Inflammatory macrophage treated with lipopolysaccharide for 1 hour (primary cell): ENCODE measurements at places on chromosomes 2 and 18.

- DNase-seq, result no peak
These were observed 195.0 kb downstream of the CYP26B1 start for GRCh38 chr2:71952572-71953188.

DNA sequence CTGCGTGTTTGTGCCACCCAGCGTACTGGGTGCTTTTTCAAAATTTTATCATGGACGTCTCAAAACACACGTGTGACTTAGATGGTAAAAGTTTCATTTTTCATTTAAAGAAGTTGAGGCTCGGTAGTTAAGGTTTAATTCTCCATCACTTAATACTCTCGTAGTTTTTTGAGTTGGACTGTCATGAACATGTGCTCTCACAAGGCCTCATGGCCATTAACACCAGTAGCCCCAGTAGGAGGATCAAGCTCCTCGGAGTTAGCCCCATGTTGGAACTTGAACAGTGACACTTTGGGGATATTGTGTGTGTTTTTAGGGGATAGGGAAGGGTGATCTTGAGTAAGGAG, 15.3 kb downstream of the NMUR1 start:
- no peak for DNase-seq

DNA sequence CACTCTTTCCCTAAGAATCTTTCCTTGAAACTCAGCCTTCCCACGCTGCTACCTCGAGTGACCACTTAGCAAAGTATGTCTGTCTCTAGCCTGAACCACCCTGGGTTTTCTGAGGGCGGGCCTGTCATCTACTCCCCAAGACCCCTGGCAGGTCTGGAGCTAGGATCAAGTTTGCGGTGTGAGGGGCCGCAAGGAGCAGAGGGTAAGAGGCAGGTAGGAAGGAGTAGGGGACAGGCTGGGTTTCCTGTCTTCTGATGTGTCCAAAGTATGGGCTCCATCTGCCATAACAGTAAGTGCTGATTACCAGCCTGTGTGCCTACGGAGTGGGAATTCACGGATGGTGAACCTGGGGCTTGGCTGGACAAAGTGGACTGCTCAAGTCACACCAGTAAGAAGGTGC, 25.4 kb downstream of the ZFP36L2 start:
- DNase-seq, result no peak

- DNase-seq, result no peak
These were observed 216.7 kb downstream of the GBX2 start for GRCh38 chr2:235951493-235951892.

- DNase-seq, result peak; percentile 30
These were observed 4.8 kb downstream of the ITGA4 start for GRCh38 chr2:181462033-181462432.

GRCh38 chr2:3406501-3406900, 27.0 kb downstream of the TRAPPC12 start:
- DNase-seq, result no peak

- no peak for DNase-seq
These were observed 61.0 kb downstream of the TSPYL6 start for GRCh38 chr2:54194761-54195750.

- DNase-seq, result peak; percentile 4
These were observed 142.9 kb upstream of the NXPH2 start for GRCh38 chr2:138922973-138923563.

DNA sequence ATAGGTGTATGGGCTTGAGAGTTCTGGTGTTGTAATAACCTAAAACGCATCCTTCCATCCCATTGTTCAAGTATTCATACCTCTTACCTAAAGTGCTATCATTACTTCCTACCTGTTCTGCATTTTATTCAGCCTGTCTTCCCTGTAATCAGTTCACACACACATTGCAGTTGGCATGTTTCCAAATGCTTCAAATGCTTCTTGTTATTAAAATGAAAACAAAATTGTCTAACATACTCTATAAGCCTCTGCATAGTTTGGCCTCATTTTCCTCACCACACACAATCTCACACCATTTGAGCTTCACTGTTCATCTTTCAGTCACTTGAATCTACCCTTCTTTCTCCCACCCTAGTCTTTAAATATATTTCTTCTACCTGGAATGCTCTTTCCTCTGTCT, 1178.2 kb upstream of the NRXN1 start:
- DNase-seq, result no peak

DNA sequence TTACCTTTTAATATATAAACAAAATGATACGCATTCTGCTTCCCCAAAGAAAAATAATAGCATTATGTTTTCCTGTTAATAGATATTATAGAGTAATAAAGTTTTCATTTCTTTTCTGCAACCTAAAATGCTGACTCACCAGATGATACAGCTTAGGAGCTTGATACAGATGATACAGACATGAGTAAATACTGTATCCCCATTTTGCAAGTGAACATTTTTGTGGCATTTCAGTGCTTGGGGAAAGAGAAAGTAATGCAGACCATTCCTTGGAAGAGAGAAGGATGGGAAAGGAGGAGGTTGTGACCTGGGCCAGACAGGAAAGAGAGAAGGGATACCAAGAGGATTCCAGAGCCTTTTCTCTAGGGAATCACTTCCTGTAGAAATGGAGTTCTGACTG, 97.5 kb upstream of the FSHR start:
- no peak for DNase-seq

DNA sequence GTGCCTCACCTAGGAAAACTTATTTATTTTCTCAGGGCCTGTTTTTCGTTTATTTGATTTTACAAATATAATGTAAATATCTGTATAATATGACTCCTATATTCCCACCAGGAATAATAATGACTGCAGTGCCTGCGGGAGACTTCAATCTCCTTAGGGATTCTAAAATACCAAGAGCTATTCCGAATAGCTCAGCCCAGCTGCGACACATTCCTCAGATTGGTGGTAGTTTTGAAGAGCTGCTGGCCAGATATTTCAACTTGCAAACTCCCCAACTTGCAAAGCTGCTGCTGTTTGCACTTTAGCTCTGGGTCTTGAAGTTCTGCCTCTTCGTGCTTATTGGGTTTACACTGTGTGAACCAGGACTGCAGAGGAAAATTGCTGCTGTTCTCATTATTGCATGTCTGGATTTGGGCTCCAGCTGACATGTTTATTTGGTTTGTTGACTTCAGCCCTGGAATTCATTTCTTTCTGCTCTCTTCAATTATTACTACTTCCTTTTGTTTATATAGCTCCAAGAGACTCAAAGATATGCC, 480.2 kb upstream of the CHST9 start:
- no peak for DNase-seq

DNA sequence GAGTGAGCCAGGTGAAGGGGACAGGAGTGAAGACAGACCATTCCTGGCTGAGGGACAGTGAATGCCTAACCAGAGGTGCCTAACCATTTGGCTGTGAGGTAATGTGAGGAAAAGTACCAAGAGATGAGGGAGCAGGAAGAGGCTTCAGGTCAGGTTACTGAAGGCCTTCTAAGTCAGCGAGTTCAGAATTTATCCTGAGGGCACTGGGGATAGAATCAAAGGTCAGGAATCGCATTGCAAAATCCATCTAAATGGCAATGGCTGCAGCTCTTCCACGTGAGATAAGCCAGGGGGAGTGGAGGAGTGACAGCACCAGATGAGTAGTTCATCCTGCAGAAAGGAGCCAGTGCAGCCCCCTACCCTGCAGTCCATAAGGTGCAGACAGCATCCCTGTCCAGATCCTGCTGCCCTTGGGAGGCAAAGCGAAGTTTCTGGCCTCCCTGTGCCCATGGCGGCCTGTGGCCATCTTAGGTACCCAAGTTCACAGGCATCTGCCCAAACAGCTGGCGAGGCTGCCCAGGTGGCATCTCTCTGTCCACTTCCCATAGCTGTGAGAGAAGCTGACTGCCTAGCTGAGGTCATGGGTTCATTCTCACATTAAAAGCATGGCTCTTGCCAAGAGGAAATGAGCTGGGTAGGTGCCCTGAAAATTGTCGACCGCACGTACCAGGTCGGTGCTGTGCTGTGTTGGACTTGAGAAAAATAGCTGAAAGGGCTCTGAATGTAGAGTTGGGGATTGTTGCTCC, 49.5 kb downstream of the CYP27C1 start:
- DNase-seq, result no peak

- DNase-seq, result no peak
These were observed 45.0 kb downstream of the FAP start for GRCh38 chr2:162198239-162198638.

- no peak for DNase-seq
These were observed 1.7 kb upstream of the PER2 start for GRCh38 chr2:238290091-238290509.

DNA sequence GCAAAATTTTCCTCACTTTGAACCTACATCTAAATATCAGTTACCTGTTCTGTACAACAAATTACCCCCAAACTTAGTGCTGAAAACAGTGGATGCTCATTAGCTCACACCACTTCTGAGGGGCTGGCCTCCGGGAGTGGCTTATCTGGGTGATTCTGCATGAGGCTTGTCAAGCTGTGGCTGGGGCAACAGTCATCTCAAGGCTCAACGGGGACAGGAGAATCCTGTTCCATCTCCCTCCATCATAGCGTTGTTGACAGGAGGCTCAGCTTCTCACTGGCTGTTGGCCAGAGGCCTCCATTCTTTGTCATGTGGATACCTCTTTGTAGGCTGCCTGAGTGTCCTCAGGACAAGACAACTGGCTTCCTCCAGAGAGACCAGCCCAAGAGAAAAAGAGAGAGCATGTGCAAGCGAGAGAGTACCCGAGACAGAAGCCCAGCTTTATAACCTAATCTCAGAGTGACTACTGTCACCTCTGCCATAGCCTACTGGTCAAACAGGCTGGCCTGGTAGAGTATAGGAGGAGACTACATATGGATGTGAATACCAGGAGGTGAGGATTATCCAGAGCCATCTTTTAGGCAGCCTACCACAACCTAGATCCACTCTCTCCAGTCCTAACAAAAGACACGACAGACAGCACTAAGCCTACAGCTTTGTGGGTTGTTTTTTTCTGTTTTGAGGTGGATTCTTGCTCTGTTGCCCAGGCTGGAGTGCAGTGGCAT, 79.1 kb downstream of the AOX1 start:
- DNase-seq, result no peak

DNA sequence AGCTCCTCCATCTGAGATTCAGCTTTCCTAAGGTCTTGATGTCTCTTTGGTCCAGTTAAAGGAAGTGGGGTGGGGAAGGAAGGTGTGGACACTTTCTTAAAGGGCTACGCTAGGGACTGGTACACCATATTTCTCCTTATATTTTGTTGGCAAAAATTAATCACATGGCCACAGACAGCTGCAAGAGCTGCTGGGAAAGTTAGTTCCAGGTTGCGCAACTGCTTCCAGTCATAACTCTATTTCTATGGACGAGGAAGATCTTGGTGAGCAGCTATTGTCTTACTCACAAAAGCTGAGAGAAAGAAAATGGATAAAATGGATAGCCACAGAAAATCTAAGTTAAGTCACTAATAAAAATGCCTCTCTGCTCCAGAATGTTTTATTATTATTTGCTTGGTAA, 60.7 kb upstream of the PPM1B start:
- DNase-seq, result no peak

- DNase-seq, result no peak
These were observed 47.6 kb downstream of the CCDC85A start for GRCh38 chr2:56231361-56231760.

GRCh38 chr2:164009756-164010337, 274.0 kb upstream of the FIGN start:
- no peak for DNase-seq

- no peak for DNase-seq
These were observed 18.1 kb upstream of the CDH19 start for GRCh38 chr18:66621816-66622576.

DNA sequence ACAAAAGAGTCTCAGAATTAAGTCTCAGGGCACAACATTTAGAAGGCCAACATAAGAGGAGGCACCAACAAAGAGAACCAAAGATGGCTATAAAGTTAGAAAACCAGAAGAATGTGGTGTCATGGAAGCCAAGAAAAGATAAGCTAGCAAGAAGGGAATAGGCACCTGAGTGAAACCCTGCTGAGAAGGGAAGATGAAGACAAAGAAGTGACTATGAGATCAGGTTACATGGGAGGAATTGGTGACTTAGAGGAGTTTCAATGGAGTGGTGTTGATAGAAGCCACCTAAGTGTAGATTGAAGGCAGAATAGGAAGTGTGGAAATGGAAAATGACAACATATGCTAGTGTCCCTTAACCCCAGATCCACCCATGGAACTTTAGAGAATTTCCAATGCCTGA, 327.6 kb upstream of the KCNJ3 start:
- no peak for DNase-seq

DNA sequence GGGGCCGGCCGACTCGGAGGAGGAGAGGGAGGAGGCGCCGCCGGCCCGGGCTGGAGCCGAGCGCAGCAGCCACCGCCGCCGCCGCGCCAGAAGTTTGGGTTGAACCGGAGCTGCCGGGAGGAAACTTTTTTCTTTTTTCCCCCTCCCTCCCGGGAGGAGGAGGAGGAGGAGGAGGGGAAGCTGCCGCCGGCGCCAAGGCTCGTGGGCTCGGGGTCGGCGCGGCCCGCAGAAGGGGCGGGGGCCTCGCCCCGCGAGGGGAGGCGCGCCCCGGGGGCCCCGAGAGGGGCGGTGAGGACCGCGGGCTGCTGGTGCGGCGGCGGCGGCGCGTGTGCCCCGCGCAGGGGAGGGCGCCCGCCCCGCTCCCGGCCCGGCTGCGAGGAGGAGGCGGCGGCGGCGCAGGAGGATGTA, 316 bp downstream of the CRIM1 start:
- no peak for DNase-seq

DNA sequence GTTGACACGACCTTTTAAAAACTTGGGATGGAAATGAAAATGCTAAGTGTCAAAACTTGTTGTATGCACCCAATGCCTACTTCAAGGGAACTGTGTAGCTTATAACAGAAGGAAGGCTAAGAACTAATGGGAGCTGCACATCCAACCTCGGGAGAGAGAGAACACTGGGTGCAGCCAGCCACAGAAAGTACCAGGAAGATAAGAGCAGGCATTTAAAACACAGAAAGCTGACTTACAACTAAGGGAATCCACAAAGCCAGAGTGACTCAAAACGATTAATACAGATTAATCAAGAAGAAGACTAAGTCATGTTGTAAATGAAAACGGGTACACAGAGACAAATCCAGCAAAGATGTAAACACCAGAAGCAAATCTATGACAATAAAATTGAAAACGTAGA, 113.4 kb downstream of the HDAC4 start:
- DNase-seq, result no peak

DNA sequence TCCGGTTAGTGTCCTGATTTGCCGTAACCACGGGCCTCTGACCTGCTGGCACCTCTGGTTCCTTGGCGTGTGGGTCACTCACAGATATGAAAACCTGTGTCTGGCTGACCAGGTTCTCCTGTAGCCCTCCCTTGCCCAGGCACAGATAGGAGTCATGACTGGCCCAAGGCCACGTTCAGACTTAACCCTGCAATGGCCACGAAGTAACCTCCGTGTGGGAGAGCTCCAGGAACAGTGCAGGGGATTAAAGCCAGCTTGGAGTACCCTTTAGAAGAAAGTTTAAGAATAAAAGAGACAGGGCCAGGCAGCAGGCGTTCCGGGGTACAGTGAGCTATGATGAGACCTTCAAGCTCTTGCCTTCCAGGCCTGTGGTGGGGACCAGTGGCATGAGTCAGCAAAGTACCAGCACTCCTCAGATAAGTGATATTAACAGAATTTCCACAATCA, 25.5 kb downstream of the CENPO start:
- DNase-seq, result no peak

- no peak for DNase-seq
These were observed 1.4 kb downstream of the NDUFA10 start for GRCh38 chr2:240023792-240024191.

GRCh38 chr2:79585701-79586433, 73.0 kb downstream of the CTNNA2 start:
- no peak for DNase-seq

GRCh38 chr2:190353537-190353899, 10.1 kb downstream of the INPP1 start:
- no peak for DNase-seq

GRCh38 chr18:61435064-61435652, 101.9 kb downstream of the CDH20 start:
- peak; percentile 5 for DNase-seq
